ENCODE measurements at places on chromosomes 3 and 15.

- no peak for DNase-seq
These were observed 102.8 kb downstream of the STT3B start for GRCh38 chr3:31635545-31635944.

DNA sequence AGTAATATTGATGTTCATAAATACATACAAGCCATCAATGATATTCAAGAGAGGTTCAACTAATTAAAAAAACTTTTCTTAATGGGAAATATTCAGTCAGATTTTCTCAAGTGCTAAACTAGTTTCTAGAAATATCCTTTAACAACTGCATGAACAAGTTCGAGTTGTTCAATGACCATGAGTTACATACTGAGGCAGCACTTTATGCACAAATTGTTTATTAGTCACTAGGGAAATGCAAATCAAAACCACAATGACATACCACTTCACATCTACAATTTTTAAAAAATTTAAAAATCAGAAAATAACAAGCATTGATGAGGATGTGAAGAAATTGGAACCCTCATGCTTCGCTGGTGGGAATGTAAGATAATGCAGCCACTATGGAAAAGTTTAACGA lies 62.4 kb downstream of the RAD18 start:
- DNase-seq, result no peak

DNA sequence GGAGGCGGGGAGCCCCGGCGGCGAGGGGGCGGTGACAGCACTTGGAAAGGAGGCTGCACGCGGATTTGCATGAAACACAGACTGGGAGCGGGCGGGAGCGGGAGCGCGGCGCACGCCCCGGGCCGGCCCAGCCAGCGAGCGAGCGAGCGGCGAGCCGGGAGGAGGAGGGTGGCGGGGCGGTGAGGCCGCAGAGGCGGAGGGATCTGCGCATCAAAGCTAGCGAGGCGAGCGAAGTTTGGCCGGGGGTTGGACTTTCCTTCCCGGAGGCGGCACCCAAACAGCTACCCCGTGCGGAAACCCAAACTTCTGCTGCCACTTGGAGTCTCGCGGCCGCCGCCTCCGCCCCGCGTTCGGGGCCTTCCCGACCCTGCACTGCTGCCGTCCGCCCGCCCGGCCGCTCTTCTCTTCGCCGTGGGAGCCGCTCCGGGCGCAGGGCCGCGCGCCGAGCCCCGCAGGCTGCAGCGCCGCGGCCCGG lies at the start of gene SMAD3:
Gene SMAD3 (plus strand): TSS at position 72 of the 475 bp plus-strand sequence. CDS start 553 bp downstream, outside the sequence.
- peak; percentile 87 for DNase-seq

DNA sequence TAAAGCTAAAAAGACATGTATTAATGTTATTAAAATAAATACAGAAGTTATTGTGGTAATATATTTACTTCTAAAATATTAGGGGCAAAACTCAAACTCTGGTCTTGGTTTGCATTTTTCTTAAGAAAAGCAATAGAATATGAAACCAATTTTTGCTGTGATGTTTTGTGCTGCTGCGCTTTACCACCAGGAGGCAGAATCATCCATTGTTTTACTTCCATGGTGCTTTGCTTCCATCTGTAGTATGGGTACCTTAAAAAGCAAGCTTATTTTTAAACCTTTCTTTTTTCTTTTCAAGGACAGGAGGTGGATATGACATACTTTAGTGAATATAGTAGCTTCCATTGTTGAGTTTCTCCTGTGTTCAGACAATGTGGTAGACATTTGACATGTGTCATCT lies 46.6 kb upstream of the MRPL3 start:
- no peak for DNase-seq

DNA sequence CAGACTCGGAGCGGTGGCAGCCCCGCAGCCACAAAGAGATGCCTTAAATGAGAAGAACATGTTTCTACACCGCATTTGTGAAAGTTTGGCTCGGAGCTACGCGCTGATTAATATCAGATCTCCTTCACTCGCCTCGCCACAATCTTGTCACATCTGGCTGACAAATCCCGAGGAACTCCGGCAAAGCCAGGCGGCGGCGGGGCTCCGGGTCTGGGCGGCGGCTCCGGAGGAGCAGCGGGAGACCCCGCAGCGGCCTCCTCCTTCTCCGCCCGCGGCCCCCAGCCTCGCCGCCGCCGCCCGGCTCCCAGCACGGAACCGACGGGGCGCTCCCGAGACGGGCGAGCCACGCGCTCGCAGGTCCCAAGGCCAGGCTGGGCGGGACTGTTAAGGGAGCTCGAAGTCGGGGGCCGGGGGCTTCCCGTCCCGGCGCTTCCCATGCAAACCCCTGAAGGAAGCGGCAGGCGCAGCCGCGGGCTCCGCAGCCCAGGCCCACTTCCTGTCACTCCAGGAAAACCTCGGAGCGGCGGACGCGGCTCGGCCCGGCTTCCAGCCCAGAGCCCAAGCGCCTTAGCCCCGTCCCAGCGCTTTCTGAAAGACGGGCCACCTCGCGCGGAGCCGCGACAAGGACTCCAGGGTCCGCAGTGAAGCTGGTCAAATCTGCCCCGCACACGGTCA lies 1.2 kb downstream of the BNC1 start:
- no peak for DNase-seq
